Stimulated activated CD8-positive, alpha-beta memory T cell treated with anti-CD3 and anti-CD28 coated beads, Interleukin-4, amount 100 ng/mL, for 4 hours (primary cell): ENCODE measurements at places on chromosomes 11 and 22.

- DNase-seq, result no peak
Observed at GRCh38 chr22:17370026-17370765, 936 bp downstream of the CECR2 start.

GRCh38 chr11:45931739-45932138, 9.3 kb downstream of the LARGE2 start:
- DNase-seq, result no peak

DNA sequence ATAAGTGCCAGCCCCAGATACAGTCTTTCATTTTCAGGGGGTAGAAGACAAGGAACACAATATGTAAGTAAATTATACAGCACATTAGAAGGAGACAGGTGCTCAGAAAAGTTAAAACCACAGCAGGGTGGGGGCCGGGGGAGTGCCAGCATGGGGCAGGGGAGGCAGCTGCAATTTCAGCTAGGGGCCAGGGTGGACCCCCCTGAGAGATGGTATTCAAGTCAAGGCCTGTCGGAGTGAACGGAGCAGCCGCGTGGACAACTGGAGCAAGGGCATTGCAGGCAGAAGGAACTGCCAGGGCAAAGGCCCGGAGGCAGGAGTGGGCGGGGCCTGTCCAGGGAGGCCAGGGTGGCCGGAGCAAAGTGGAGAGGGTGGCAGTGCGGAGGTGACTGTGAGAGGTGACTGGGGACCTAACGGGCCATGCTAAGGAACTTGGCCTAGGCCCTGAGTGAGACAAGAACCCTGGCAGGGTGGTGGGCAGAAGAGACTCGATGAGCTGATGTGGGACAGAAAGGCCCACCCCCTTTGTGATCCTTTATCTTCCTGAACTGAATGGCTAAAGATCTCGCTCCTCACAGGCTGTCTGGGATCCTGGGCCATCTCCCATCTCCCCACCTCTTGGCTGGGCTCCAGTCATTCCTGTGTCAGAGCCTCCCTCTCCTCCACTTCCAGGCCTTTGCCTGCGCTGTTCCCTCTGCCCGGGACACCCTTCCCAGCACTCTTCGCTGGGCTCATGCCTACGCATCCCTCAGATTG, 22.4 kb upstream of the FLRT1 start:
- no peak for DNase-seq

- DNase-seq, result no peak
Observed at GRCh38 chr11:85647078-85647477, 689 bp upstream of the TMEM126A start.

GRCh38 chr22:44001521-44001920, 22.6 kb upstream of the PARVB start:
- no peak for DNase-seq
